Neural crest cell (in vitro differentiated cells): ENCODE measurements at places on chromosomes 1 and 21. TPM values are rescaled to one million over a fixed set of nuclear protein-coding genes. Genes with fewer than 3 reads are reported as not detected.

ANKRD13C gene
- 21.5 and 22.4 TPM in 2 replicates for total RNA-seq

OPRD1 gene
- 2.8 and 3.9 TPM in 2 replicates for total RNA-seq

GIPC2 gene
- total RNA-seq, result not detected in 2 replicates

HSF2BP gene
- 2.3 and 2.5 TPM in 2 replicates for total RNA-seq

SDE2 gene
- total RNA-seq, result 18.1 TPM in 2 replicates

UTS2 gene
- not detected in 2 replicates for total RNA-seq

CD247 gene
- total RNA-seq, result 2.8 and 3.9 TPM in 2 replicates

C1QA gene
- total RNA-seq, result not detected in 2 replicates

ASCL5 gene
- not detected in 2 replicates for total RNA-seq

TPTE gene
- not detected in 2 replicates for total RNA-seq

FBLIM1 gene
- total RNA-seq, result 6.2 and 7.9 TPM in 2 replicates

C8A gene
- not detected in 2 replicates for total RNA-seq

SPRR2A gene
- total RNA-seq, result not detected in 2 replicates

CELA3A gene
- not detected in 2 replicates for total RNA-seq

CRP gene
- total RNA-seq, result not detected in 2 replicates

FMOD gene
- 0.35 and 0.39 TPM in 2 replicates for total RNA-seq

RORC gene
- total RNA-seq, result 0.12 TPM in 1 of 2 replicates, not detected in the other

RHBDL2 gene
- not detected in 2 replicates for total RNA-seq

CTTNBP2NL gene
- total RNA-seq, result 39.0 and 43.6 TPM in 2 replicates

RGS16 gene
- 5.8 and 6.4 TPM in 2 replicates for total RNA-seq

POU3F1 gene
- total RNA-seq, result 10.7 and 12.1 TPM in 2 replicates

LCE1B gene
- total RNA-seq, result not detected in 2 replicates

C2CD2 gene
- 12.5 and 13.0 TPM in 2 replicates for total RNA-seq

AGTRAP gene
- total RNA-seq, result 36.0 and 36.9 TPM in 2 replicates

GFI1 gene
- total RNA-seq, result 0.11 and 0.16 TPM in 2 replicates

PDZK1 gene
- total RNA-seq, result 0.33 and 1.0 TPM in 2 replicates

MRPS21 gene
- total RNA-seq, result 96.2 and 101 TPM in 2 replicates

FNBP1L gene
- total RNA-seq, result 60.9 and 63.5 TPM in 2 replicates

FCRL5 gene
- total RNA-seq, result not detected in 2 replicates

VHLL gene
- total RNA-seq, result 0.77 TPM in 1 of 2 replicates, not detected in the other

EVI5 gene
- total RNA-seq, result 22.8 and 24.7 TPM in 2 replicates
